ENCODE measurements at places on chromosomes 6 and 20. TPM values are rescaled to one million over a fixed set of nuclear protein-coding genes. Genes with fewer than 3 reads are reported as not detected.

Gene GRIK2
- not detected for total RNA-seq

Gene ARMH2
- total RNA-seq, result not detected

Gene DEK
- 106 TPM for total RNA-seq

Gene MUCL3
- total RNA-seq, result 8.3 TPM

Gene ESR1
- total RNA-seq, result not detected

Gene HMGCLL1
- 0.47 TPM for total RNA-seq

Gene COL20A1
- not detected for total RNA-seq

Gene HSPA1L
- 0.76 TPM for total RNA-seq

Gene HLA-DRB1
- total RNA-seq, result 3.7 TPM

Gene TBC1D7
- 12.3 TPM for total RNA-seq

Gene MAFB
- total RNA-seq, result 39.2 TPM

Gene IMPG1
- 0.13 TPM for total RNA-seq

Gene PTCRA
- total RNA-seq, result not detected

Gene TTK
- total RNA-seq, result 14.1 TPM

Gene KIFC1
- total RNA-seq, result 9.6 TPM

Gene LAMA5
- total RNA-seq, result 127 TPM

Gene SULF2
- total RNA-seq, result 36.3 TPM

Gene DEFB132
- not detected for total RNA-seq

Gene PGC
- not detected for total RNA-seq

Gene TRAPPC3L
- not detected for total RNA-seq

Gene RSPH4A
- total RNA-seq, result not detected

Gene COL21A1
- total RNA-seq, result 1.8 TPM

Gene SIRPB1
- 0.49 TPM for total RNA-seq

Gene OPN5
- total RNA-seq, result not detected

Gene AGER
- total RNA-seq, result 0.59 TPM

Gene FKBP1A
- total RNA-seq, result 132 TPM

Gene CFAP206
- 0.26 TPM for total RNA-seq

Gene EPPIN
- not detected for total RNA-seq

Gene HLA-DPA1
- 114 TPM for total RNA-seq

Gene CDSN
- total RNA-seq, result not detected

Gene MMP24
- 0.06 TPM for total RNA-seq

Gene CTAGE9
- total RNA-seq, result not detected

Measured in esophagus squamous epithelium (tissue), 5 donors.